Natural killer cell treated with Interleukin-12 subunit alpha and Interleukin-12 subunit beta and Interleukin-15 and Interleukin-18, amount 100 ng/mL, for 72 hours (primary cell): ENCODE measurements at places on chromosomes 11 and 22. TPM values are rescaled to one million over a fixed set of nuclear protein-coding genes. Genes with fewer than 3 reads are reported as not detected.

- no peak for DNase-seq
These were observed 156.4 kb downstream of the FAM181B start for GRCh38 chr11:82577246-82577645.

DNA sequence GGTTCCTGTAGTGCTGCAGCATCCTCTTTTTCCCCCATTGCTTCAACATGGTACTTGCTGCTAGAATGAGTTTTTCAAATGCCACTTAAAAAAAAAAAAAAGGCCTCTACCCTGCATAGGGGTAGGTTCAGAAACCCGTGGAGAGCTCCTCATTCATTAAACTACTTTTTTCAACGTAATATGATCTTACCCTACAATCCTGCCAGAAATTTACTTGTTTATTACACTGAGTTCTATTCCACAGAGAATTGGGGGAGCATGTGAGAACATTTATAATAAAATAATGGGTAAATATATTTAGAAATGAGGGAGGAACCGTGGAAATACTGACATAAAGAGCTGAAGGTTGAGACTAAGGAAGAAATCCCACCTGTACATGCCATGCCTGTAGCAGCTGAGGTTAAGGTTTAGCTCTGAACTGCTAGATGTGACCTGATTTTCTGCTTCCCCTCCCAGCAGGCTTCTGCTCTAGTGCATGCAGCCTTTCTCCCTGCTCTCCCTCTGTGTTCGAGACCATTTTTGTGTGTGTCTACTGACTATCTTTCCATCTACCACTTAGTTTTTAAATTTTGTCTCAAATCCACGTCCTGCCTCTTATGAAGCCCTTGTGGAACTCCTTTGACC is 225.7 kb downstream of the DDX10 start:
- DNase-seq: no peak

DNA sequence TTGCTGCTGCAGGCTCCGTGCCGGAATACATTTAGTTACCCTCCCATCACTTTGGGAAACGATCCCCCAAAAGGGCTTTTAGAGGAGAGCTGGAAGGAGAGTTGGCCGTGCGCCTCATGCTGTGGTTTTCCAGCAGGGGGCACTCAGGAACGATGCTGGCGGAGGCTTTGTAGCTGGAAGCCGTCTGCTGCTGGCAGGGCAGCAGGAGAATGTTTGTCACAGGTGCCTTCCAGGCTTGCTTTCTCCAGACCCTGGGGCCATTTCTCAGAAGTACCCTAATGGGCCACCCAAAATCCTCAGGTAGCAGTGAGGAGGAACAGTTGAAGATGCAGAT is 30.0 kb upstream of the CABP7 start:
- DNase-seq: no peak

DNA sequence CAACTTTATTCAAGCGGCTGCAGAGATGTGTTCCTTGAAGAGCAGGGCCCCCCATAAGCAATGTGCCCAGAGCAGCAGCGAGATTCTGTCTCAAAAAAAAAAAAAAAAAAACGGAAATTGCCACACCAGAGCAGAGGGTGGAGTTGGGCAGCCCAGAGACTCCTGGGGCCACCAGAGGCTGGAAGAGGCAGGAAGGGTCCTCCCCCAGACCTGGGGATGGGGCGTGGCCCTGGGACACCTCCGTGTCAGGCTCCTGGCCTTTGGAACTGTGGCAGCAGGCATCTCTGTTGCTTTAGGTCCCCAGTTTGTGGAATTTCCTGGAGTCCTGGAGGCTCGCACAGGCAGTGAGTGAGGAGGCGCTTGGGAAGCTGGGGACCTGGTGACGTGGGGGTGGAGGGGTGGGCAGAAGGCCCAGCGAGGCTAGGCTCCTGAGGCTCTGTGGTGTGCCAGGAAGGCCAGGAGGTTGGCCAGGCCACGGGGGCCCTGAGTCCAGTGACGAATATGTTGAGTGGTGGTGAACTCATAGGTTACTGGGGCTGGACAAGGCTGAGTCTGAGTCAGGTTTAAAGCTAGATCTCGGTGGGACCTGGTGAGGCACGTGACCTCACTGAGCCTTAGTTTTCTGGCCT is 735.6 kb downstream of the BRD1 start:
- DNase-seq: no peak

- DNase-seq: no peak
These were observed 214.2 kb downstream of the LARGE1 start for GRCh38 chr22:33706100-33706499.

DNA sequence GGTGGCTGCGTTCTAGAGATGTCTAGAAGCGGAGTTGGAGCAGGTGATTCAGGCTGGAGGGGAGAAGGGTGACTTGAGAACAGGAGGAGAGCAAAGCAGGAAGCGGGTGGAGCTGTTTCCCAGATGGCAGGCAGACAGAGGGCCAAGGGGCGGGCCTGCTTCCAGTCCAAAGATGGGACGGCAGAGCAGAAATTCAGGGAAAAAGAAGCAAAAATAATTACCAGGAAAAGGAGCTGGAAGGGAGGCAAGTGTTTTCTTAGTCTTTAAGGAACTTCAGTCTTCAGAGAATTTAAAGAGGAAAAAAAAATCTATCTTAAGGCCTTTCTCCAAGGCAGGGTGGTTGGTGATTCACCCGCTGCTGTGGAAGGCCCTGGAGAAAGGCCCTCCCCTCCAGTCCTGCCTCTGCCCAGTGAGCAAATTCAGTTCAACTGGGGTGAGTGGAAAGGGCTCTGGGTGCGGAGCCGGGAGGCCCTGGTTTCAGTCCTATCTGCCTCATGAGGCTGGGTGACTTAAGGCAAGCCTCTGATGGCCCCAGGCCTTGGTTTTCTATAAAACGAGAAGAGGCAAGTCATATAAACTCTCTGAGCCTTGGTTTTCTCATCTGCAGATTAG is 4.5 kb upstream of the CREB3L1 start:
- no peak for DNase-seq

DNA sequence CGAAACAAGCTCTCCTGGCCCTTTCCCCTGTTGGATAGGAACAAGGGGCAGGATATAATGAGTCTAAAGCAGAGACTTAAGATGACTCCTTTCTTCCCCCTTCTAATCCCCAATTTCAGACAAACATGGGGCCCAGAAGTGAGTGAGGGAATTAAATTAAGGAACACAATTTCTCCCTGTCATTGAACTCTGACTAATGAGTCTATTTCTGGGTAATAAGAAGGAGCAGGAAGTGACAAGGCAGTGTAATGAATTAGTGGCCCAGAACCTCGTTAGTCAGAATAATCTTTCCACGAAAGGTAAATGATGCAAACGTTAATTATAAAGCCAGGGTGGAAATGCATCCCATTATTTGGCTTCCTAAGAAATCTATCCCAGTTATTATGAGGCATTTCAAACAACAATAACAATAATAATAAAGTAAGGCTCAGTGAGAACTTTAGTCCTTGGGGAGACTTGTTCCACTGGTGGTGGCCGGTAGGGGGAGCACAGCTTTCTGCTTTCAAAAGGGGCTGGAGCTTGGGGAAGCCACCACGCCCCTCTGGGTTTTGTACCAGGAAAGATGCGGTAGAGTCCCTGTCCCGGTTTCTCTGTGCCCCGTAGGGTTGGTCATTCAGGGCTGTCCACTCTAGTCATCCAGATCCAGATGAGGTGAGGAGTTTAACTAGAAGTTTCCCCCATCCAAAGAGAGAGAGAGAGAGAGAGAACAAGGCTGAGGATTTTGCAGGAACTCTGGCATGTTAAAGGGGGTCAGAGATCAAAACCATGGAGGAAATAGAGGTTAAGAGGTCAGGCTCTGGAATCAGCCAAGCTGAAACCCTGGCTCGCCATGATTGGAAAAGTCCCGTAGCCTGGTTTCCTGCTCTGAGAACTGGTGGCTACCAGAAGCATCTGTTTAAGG is 298.3 kb downstream of the NTM start:
- no peak for DNase-seq

DNA sequence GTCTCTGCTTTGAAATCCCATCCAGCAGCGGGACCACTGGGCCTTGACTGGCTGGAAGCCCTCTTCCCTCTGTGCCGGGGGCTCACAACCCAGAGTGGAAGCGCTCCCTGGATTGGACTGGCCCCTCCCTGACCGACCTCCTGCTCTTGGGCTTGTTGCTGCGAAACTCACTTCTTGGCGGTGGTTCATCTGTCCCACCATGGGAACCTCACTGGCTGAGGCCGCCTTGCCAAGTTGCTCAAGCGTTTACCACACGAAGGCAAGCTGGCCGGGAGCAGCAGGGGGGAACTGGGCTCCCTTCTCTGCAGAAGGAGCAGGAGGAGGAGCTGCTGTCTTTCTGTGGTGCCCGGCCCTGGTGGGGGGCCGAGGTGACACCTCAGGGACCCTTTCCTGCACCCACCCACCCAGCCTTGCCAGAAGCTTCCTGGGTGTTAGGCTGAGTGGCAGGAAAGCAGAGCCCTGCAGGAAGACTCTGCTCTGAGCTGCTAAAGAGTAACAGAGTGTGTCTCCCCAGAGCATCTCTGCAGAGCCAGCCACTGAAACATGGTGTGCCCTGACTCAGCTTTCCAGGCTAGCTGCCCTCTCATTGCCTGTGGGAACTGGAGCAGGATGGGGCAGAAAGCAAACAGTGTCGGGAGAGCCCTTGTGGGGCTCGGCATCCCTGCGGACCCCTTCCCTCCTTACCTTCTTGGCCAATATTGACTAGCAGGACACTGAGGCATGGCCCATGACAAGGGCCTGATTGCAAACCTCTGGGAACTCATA is 88.5 kb upstream of the ALX4 start:
- no peak for DNase-seq

SERHL2 gene
- not detected for total RNA-seq

DNAJB7 gene
- not detected for total RNA-seq

NXPE4 gene
- not detected for total RNA-seq

OR8D1 gene
- total RNA-seq: not detected
